Fibroblast of villous mesenchyme (primary cell): ENCODE measurements at places on chromosomes 12 and 14. TPM values are rescaled to one million over a fixed set of nuclear protein-coding genes. Genes with fewer than 3 reads are reported as not detected.

GRCh38 chr12:20567413-20567812, 127.7 kb upstream of the SLCO1C1 start:
- DNase-seq: no peak

- peak; percentile 68 for DNase-seq
Observed at GRCh38 chr12:123897221-123897620, 75.4 kb downstream of the CCDC92 start.

GRCh38 chr12:54369597-54370131, 5.4 kb upstream of the GPR84 start:
- no peak for DNase-seq

DNA sequence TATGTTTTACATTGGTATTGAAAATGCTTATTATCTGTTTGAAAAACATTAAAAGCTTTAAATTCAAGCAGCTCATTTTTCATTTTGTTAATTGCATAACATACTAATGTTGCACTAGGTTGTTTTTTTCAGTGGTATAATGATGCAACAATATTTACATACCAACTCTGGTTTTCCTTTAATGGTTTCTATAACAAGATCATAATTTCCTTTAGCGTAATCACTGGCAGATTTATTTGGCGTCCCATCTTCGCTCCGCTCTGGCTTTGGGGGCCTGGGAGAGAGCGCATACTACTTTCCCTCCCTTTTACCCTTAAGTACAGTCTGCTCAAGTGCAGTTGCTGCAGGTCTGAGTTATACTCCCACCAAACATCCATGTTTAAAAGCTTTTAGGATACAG, 574.1 kb downstream of the PRKD1 start:
- DNase-seq: peak; percentile 56

DNA sequence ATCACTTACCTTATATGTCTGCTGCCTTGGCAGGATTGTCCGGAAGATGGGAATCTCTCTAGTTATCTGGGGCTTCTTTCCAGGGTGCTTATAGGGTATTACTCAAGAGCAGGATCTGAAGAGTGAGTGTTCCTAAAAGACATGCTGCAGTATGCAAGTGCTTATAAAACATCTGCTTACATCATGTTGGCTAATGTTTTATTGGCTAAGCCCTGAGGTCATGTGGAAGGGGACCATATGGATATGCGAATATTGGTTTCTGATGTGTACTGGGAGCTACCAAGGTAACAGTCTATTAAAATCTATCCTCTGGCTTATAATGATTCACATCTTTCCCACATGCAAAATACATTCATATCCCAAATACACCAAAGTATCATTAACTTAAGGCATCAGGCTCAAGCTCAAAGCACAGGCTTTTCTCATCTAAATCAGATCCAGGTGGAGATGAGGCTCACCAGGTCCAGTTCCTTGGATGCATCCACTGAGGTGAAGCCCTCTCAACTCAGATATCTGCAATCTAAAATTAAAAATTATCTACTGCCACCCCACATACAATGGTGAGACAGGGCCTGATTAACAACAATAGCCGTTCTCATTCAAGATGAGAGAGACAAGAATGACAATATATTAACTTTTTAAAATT, 29.8 kb downstream of the LRRIQ1 start:
- peak; percentile 1 for DNase-seq

DNA sequence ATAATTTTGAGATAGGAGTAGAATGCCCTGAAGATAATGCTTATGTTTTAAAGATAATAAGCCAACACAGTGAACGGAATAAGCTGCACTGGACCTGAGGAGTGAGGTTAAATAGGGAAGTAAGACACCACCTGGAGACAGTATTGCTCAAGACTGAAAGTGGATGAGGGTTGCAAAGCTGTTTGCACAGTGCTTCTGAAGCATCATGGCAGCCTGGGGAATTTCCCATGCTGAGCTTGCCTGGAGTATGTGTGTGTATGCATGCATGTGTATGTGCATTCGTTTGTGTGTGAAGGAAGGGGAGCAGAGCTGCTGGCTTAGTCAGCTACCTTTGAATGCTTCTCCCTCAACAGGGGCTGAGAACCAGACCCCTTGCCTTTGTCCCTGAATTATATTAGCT, 35.8 kb downstream of the BHLHE41 start:
- no peak for DNase-seq

DNA sequence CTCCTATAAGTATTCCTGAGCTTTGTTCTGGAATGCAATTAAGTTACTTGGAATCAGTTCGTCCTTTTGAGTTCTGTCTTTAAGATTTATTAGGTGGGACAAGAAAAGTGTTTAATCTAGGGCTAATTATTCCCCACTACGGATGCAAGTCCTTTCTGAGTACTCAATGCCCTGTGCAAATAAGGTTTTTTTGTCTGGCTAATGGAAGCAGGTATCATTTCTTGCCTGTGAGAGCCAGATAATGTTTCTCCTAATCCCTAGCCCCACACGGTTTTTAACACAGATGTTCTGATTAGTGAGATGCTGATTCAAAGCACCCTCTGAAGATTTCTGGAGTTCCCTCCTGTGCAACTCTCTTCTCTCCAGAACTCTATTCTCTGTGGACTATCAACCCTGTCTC, 296.6 kb upstream of the PRICKLE1 start:
- no peak for DNase-seq

DNA sequence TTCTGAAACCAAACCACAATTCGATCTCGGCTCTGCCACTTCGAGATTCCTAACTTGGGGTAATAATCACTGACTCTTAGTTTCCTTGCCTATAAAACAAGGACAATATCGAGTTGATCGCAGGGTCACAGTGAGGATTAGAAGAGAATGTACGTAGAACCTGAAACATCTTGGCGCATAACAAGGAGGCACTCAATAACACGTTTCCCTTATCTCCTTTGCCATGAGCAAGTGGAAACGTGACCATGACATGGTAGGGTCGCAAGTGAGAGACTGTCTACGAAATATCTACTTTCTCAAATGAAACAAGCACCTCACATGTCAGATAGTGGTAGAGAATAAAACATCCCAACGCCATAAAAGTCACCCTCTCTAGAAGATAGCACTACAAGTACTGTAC, 2.3 kb downstream of the DICER1 start:
- no peak for DNase-seq

GRCh38 chr12:5944688-5945070, 380 bp downstream of the ANO2 start:
- DNase-seq: no peak

GRCh38 chr12:62785941-62786559, 148.9 kb downstream of the PPM1H start:
- peak; percentile 82 for DNase-seq

DNA sequence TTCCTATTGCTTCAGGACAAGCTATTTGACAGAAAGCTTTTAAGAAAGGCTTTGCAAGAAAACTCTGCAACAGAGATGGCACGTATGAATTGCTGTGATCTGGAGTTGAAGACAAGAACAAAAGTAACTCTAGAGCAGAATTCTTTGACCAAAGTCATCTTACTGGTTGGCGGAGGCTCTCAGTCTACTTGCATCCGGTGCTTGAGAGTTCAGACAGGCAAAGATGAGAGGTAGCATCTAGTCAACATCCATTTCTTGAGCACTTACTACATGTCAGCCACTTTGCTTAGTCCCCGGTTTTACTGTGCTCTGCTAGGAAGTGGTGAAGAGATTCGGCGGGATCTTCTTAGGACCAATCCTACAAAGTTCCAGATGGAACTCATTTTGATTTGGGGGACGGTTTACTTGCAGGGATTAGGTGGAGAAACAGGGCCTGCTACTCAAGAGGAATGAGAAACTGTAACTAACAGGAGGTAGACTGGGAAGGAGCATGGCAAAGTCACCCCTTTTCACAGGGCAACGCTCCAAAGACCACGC, 404 bp upstream of the CCDC91 start:
- no peak for DNase-seq

DNA sequence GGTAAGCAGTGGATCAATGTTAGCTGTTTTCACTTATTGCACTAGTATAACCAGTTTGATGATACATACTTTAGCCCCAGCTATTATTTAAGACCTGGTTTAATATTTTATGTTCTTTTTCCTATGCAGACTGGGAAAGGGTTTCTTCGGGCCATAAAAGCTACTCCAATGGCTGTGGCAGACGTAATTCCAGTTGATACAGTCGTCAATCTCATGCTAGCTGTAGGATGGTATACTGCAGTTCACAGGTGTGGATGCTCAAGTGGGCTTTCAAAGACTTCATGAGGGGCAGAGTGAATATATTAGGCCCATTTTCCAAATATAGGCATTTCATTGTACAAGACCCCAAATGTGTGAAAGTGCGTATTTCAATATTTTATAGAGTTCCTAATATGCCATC, 70.1 kb downstream of the ERGIC2 start:
- no peak for DNase-seq

DNA sequence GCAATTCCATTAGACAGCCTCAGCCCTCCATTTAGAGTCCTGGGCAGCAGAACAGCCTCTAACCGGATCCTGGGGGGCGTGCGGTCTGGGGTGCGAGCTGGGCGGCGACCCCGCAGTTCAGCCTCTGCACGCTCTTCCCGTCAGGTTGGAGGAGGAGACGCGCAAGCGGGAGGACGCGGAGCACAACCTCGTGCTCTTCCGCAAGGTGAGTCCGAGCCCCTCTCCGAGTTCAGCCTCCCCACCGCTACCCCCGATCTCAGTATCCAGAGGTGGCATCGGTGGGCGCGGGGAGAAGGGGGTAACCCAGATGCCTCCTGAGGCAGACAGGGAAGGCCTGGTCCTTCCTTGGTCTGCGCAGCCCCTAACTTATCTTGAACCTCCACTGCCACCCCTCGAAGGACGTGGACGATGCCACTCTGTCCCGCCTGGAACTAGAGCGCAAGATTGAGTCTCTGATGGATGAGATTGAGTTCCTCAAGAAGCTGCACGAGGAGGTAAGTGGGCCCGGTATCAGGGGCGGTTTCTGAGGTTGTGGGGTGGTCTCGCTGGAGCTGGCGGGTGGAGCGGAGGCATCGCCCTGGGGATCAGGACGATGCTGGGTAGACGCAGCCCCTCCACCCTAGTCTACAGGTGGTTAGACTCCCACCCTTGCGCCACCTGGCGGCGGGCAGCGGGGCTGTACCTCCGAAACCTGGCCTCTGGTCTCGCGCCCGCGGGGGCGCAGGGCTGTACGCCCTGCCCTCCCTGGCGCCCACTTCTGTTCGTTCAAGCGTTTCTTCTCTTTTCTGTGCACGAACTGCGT, 1.3 kb downstream of the PRPH start:
- peak; percentile 19 for DNase-seq

Gene CLEC7A
- total RNA-seq: under 0.01 TPM in 1 of 2 replicates, not detected in the other

Gene MIPOL1
- 10.0 and 14.7 TPM in 2 replicates for total RNA-seq
